ENCODE measurements at places on chromosomes 1 and 21. TPM values are rescaled to one million over a fixed set of nuclear protein-coding genes. Genes with fewer than 3 reads are reported as not detected.

ATAD3A gene
- 74.7 TPM for total RNA-seq

TFF1 gene
- total RNA-seq, result not detected

PGM1 gene
- total RNA-seq, result 97.1 TPM

ATP6V1G3 gene
- not detected for total RNA-seq

SFN gene
- total RNA-seq, result 0.14 TPM

SLC5A9 gene
- not detected for total RNA-seq

PLA2G2A gene
- total RNA-seq, result not detected

HSPB7 gene
- 83.9 TPM for total RNA-seq

GPR25 gene
- not detected for total RNA-seq

ZYG11A gene
- 0.03 TPM for total RNA-seq

CYP2J2 gene
- total RNA-seq, result 1.9 TPM

ZZZ3 gene
- total RNA-seq, result 63.6 TPM

RGL1 gene
- 0.35 TPM for total RNA-seq

SELP gene
- not detected for total RNA-seq

PIGR gene
- total RNA-seq, result not detected

CAPN9 gene
- total RNA-seq, result not detected

F5 gene
- not detected for total RNA-seq

LY9 gene
- not detected for total RNA-seq

SPRR4 gene
- total RNA-seq, result not detected

VPS13D gene
- total RNA-seq, result 32.4 TPM

TCHHL1 gene
- total RNA-seq, result not detected

GIPC2 gene
- total RNA-seq, result not detected

TYW3 gene
- total RNA-seq, result 28.9 TPM

ICOSLG gene
- total RNA-seq, result 0.13 TPM

AZIN2 gene
- total RNA-seq, result 8.4 TPM

NBPF6 gene
- 0.69 TPM for total RNA-seq

HES2 gene
- total RNA-seq, result not detected

All from SJCRH30 (cell line).